Brain pericyte (primary cell): ENCODE measurements at places on chromosomes 7 and 10.
A peak's percentile ranks its signal among the peaks of the same experiment; 100 is the strongest.

GRCh38 chr10:98790817-98791216 is 344.1 kb upstream of the HPS1 start:
- DNase-seq: no peak

DNA sequence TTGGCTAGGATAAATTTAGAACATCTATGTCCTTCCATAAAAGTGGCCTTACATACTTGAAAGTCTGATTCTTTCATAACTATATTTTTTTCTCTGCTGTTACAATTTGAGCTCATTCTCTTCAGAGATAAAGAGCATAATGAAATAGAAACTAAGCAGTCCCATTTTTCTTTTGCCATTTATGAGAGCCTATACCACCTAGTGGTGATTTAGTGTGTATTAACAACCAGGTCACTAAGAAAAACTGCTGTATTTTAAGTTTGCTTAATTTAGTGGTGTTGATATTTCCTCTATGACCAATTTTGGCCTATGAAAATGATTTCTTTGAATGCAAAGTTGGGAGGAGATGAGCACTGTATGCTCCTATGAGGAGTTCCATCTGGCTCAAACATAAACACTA is 88.7 kb upstream of the ZWINT start:
- no peak for DNase-seq

GRCh38 chr7:2451171-2452073 is 24.8 kb downstream of the GRIFIN start:
- DNase-seq: peak; percentile 26

GRCh38 chr7:15016766-15017165 is 114.2 kb upstream of the DGKB start:
- no peak for DNase-seq

DNA sequence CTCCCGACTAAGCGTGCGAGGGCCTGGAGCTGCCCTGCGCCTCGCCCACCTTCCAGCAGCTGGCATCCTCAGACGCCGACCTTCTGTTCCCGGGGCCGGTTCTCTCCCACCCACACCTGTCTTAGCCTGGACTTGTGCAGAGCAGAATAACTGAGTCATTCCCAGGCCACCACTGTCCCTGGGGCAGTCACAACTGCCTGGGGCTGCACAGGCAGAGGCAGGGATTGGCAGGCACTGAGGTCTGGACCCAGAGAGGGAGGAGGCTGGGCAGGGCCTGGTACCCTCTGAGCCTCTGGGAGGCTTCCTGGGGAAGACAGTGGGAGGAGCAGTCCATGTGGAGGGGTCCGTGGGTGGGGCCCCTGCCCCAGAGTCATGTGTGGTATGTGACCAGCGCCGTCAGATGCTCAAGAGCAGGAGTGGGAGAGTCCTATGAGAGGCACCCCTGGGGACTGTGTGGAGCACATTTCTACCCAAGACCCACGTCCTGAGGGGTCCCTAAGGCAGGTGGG is 74.3 kb downstream of the NKX6-2 start:
- DNase-seq: no peak

DNA sequence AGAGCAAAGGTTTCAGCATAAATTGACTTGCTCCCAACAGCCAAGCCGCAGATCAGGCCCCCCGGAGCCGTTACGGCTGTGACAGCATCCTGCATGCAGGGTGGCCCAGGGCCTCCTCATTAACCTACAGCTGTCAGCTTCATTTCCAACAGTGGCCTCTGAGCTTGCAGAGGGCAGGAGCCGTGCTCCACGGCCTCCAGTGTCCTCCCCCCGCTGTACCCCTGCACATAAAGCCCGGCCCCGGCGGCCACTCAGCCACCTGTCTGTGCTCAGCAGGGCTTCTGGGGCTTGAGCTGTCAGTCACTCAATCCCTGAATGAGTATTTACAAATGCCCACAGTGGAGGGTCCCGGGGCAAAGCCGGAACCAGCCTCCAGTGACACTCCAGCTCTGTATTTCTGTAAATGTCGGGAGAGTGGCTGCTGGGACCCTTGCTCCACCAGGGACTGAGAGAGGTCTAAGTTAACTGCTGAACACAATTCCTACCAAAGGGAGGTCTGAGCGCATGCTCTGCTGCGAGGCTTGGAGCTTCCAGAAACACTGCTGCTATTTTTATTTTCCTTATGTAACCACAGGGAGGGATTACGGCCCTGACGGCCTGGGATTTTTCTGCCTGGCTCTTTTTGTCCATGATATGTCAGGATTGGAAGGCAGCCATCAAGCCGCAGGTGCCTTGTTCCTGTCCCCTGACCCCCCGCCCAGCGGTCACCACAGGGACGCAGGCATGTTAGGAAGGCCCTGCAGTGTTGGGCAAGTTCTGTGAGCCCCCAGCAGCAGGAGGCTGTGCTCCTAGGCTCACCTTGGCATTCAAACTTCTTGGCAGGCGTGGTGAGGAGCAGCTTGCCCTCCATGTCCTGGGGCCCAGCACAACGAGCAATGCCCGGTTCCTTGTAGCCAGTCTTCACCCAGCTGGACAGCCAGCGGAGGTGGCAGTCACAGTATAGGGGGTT is 165.0 kb downstream of the SLIT1 start:
- no peak for DNase-seq

GRCh38 chr7:108417144-108417543 is 39.1 kb downstream of the NRCAM start:
- DNase-seq: no peak

DNA sequence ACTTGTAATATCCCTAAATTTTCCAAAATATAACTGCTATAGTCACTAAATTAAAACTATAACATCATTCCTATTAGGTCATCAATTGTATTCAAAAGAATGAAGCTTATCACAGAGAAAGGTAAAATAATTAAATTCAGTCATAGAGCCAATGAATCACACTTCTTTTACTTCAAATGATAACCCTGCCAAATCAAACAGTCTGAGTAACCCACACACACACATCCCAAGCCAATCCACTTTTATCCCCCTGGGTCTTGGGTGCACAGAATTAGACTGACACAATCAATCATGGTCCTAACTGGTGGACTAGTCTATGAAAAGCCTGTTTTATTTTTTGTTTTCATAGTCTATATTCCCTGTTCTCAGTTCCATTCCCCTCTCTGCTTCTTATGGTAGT is 25.6 kb downstream of the CTNNA3 start:
- no peak for DNase-seq

DNA sequence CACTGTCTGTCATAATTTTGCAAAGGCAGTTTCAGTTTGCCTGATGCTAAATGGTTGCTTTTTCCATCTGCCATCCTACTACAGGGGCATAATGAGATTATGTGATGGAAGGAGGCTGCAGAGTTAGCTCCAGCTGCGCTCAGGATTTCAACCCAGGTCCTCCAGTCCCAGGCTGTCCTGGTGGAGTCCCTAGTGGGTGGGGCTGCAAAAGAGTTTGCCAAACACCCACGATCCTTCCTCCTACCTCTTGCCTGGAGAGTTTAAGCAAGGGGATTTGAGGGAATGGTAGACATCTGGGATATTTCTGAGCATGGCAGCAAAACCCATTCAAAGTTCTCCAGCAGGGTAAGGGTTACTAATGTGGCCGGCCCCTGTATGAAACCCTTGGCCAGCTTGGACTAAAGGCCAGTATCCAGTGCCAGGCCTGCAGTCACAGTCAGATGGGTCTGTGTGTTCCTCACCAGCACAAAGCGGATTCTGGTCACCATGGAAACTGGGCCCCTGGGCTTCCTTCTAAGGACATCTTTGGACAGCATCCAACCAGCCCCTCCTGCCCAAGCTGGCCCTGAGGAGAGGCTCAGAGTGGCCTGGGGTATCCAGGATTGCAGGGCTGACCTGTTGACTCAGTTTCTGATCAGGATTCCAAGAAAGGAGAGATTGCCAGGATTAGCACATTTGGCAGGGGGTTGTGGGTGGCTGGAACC is 42.7 kb upstream of the CHST3 start:
- no peak for DNase-seq

- DNase-seq: no peak
Observed at GRCh38 chr7:146249272-146249671, 132.7 kb downstream of the CNTNAP2 start.

- DNase-seq: no peak
Observed at GRCh38 chr10:8350250-8350967, 295.9 kb downstream of the GATA3 start.

GRCh38 chr10:118356628-118357027 is 14.5 kb upstream of the FAM204A start:
- DNase-seq: no peak

DNA sequence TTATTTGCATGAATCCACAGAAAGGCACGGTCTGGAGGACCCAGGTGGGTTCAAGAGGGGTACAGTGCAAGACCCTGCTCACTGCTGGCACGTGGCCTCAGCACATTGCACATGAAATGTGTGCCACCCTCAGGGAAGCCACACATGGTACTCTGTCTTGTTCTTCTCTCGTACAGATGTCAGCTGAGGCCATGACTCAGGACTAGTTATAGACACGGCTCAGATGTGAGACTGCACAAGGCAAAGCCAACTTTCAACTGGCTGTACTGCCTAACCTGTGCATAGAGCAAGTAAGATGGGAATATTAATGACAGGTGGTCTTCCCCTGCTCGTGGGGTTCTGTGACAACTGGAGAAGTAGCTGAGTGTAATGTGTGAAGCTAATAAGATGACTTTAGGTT is 249.4 kb upstream of the CTBP2 start:
- no peak for DNase-seq

- DNase-seq: no peak
Observed at GRCh38 chr10:71247414-71247705, 35.0 kb downstream of the UNC5B start.

DNA sequence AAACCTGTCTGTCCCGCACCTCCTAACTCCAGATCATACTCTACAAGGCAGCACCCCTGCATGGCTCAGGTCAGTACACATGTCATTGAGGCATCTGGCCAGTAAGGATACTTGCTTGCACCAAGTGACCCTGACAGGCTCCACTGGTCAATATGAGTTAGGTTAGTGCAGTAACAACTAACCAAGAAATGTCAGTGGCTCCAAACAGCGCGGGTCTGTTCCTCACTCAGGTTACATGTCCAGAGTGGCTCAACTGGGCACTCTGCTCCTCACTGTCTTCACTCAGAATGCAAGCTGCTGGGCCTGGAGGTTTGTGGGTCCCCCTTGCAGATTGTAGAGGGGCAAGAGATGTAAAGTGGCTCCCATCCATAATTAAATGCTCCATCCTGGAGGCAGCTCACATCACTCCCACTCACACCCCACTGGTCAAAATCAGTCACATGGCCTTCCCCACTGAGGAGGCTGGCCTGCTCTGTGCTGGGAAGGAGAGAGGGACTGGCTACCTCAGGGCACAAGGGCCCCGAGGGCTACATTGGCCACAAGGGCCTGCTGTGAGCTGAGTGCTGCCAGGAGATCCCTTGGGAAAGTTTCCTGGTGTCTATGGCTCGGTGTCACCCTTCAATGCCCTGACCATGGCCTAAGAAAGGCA is 109.1 kb upstream of the GDF10 start:
- DNase-seq: no peak

DNA sequence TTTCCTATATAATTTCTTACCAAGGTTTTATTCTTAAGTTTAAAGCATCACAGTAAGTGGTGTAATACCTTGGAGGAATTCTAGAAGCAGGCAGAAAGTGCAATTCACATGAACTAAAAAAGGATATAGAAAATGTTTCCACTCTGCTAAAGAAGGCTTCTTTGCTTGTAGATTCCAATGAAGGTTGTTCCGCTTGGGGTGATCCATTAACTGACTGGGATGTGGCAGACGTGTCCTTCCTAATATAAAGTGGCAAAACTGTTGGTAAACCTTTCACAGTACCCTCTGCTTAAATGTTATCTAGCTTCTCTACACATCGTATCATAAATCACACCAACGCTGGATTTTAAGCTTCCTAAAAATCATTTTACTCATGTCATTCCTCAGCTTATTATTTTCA is 2.3 kb downstream of the ZC3HC1 start:
- DNase-seq: no peak

DNA sequence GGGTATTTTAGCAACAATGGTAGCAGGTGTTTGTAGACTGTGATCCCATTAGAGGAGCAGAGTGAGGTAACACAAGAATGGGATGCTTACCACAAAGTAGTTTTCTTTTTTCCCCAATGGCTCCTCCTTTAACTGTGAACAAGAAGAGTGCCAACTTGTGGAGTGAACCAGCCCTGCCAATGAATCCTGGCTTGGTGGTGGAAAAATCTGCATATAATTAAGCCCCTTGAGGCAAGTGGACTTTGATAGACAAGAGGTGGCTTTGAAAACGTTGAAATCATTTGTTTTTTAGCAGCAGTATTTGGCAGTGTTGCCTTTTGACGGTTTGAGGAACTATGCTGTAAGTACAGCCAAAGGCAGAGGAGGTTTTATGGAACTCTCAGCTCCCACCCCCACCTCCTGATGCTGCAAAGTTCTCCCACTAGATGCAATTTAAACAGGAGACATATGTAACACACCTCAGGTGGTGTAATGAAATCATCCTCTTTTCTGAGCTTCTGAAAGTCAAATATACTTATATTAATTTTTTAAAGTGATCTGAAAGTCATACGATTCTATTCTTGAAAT is 295.6 kb downstream of the DPP6 start:
- DNase-seq: no peak

GRCh38 chr7:112830769-112831168 is 40.6 kb upstream of the TMEM168 start:
- DNase-seq: no peak

DNA sequence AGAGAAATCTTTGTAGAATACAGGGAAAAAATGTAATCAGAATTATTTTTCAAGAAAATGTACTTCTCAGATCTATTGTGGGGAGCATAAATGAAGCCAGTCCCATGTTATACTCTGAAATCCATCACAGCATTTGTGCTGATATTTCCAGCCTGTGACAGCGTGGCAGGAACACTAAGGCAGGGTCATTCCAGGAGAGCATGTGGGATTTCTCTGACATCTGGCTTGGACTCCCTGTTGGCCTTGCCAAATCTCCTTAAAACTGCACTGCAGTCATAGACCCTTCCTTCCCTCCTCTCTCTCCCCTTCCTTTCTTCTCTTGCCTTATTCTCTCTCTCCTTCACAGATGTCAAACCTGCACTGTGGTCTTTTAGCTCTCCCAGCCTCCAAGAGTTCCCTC is 6.5 kb upstream of the TSPAN13 start:
- DNase-seq: no peak

DNA sequence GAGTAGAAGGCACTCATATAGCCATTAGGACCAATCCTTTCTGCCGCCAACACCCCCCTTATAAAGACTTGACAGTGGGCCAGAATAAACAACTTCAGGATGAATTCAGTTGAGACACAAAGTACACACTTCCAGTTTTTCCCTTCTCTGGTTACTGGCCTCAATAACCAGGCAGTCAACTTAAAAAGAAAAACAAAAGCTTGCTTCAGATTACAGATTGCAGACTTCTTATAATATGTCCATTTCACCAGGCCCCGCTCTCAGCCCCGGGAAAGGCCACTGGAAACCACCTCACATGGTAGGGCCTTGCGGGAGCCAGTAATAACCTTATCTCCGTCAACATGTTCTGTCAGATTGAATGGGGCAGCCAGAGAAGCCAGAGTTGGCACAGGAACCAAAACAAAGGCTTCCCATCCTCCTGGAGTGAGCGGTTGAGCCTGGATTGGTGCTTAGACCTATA is 108.8 kb downstream of the EGFR start:
- DNase-seq: peak; percentile 81
